Hepatocyte (in vitro differentiated cells): ENCODE measurements at places on chromosomes 4 and X. TPM values are rescaled to one million over a fixed set of nuclear protein-coding genes. Genes with fewer than 3 reads are reported as not detected.

DNA sequence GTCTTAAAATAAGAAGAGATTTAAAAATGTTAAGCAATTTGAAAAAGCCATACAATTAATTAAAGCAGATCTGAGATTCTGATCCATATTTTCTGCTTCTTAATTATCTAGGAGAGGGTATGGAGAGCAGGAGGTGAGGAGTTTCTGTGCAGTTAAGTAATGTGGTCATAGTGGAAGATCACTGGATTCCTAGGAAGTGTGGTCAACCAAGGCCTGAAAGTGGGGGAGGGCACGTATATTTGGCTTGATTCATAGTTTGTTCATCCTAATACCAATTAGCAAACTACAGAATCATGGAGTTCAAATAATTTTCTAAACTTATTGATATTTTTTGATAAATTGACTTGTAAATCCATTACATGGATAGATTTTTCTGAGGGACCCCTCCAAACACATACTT, 768.3 kb downstream of the RAPGEF2 start:
- no peak for DNase-seq

GRCh38 chrX:39956803-39957394, 140.9 kb downstream of the BCOR start:
- DNase-seq = no peak

RXFP1 gene
- total RNA-seq = not detected in 2 replicates

FAM184B gene
- not detected in 2 replicates for total RNA-seq

SPINK2 gene
- not detected in 2 replicates for total RNA-seq

L1CAM gene
- total RNA-seq = 0.12 and 0.33 TPM in 2 replicates

- DNase-seq = no peak
Observed at GRCh38 chr4:153283260-153283659, 61.2 kb upstream of the MND1 start.

- DNase-seq = no peak
Observed at GRCh38 chr4:182729516-182729915, 187.7 kb downstream of the DCTD start.

MAGEB4 gene
- not detected in 2 replicates for total RNA-seq

DNA sequence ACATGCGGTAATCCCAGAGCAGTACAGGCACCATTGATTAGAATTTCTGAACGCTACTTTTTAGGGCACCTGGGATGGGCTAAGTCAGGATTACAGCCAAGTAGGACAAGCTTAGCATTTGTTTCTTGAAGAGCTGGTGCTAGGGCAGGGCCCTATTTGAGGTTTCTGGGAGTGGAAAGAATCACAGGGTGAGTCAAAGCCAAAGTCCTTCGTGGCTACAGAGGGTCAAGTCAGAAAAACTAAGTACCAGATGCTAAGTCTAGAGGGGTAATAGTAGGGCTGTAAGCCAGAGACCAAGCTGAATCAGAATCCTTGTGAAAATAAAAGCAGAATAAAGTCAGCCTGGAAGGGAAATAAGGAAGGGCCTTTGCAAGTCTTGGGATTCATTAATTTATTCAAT, 448.6 kb downstream of the ZIC3 start:
- no peak for DNase-seq

DNA sequence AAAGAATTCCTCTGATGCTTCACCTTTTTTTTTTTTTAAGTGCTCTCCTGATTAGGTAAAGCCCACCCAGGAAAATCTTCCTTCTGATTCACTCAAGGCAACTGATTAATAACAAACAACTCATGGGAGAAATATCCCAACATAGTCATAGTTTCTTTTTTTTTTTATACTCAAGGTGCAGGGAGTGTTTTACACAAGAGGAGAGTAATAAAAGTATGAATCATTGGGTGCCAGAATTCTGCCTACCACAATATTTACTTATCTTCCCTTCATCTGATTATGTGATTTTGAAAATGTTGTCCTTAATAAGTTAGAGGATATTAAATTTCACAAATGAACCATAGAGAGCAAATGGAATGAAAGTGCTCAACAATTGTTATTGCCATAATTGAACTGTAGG, 329.9 kb downstream of the TECRL start:
- DNase-seq = no peak

- DNase-seq = no peak
Observed at GRCh38 chrX:23052324-23052723, 52.6 kb downstream of the DDX53 start.

KCNE5 gene
- 0.10 and 1.8 TPM in 2 replicates for total RNA-seq

LRP2BP gene
- 0.12 and 0.23 TPM in 2 replicates for total RNA-seq

DNA sequence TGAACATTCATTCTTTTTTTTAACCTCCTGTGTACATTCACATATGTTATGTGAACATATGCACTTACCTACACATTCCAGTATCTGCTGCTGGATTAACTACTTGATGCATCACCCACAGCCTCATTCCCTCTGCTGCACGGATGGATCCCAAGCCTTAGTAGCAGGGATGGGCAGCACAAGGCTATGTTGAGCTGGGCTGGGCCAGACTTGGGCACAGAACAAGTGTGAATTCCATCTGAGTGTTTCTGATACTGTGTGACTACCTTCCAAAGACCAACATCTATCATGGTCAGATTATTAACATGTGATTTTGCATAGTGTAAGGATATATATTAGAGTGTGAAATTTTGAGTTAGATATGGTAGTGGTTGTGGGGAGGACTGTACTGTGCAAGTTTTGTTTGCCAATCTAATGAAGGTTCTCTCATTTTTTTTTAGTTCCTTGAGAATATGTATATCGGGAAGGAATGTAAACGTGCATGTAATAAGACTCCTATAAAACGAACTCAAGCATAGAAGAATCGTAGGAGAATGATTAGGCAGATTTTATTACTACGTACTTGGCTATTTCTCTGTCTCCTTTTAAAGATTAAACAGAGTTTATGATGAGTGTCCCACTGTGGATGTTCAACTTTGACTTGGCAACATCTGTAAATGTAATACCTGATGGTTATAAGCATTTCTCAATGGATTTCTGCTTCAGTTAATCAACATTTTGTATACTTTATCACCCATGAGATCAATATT, 23.4 kb upstream of the STBD1 start:
- no peak for DNase-seq

DNA sequence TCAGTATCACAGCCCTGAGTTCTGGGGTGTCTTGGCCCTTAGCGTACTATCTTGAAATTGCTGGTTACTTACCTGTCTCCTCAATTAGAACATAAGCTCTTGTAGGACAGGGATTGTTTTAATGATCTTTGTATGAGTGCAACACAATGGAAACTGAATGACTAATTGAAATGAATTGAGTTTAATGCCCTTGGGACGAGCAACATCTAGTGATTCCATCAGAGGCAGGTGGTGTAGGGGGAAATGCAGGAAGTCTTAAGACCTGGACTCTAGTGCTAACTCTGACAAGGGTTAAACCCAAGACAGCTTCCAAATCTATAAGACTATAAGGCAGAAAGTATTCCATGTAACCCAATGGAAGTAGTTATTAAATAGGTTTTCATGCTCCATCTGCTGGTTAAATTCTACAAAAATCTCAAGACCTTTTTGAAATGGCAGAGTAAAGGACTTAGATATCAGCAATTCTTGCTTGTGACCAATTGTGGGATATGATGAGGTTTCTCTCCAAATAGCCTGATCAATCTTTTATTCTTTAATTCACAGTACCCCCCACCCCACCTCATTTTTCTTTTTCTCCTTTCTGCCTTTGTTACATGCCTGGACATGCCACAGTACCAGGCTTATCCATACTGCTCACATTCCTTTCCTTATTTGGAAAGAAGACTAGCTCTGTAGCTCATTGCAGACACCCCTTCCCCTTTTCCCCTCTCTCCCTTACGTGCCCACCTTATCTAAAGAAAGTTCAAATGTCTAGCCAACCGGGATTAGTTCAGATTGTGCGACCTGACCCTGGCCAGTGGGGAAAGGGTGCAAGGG, 340.8 kb downstream of the PAPSS1 start:
- peak; percentile 19 for DNase-seq

DNA sequence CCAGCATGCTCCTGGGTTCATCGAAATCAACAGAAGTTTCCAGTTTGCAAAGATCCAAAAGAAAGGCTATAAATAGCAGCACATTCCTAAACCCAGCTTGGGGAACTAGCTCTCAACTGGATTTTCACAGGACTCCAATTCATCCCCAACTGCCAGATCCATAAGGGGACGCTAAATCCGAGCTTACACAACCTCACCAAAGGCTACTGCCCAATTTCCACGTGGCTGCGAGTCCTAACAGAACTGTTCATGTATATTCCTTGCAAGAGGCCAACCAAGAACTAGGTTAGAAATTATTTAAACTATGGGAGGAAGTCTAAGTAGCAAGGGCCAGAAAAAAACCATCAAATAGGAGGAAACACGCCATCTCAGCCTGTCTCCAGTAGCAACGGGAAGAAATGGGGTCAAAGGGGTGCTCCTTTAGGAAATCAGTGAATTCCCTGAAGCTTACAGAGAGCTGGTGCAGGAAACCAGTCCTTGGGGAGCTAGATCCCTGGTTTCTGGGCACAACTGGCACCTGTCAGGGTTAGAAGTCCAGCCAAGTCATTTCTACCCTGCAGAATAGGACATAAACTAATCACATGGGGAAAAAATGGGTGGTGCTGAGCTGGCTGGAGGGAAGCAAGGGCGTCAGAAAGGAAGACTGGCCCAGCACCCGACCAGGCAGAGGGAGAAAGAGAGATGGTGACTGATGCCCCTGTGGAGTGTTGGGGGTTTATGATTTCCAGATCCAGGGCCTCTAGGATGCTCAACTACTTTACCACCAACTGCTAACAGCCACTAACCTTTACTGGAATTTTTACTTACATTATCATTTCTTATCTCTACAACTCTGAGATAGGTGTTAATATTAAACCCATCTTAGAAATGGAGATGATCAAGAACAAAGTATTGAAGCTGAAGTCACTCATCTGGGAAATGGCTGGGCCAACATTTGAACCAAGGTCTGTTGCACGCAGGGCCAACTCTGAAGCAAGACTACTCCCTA, 20.5 kb downstream of the RELL1 start:
- DNase-seq = no peak

GRCh38 chr4:94551643-94552564, 100.2 kb downstream of the PDLIM5 start:
- DNase-seq = no peak

ZNF141 gene
- total RNA-seq = 12.8 and 20.3 TPM in 2 replicates
